ENCODE measurements at places on chromosomes 1 and 21.

- no peak for DNase-seq
Measured at GRCh38 chr1:8902765-8903164, 24.3 kb upstream of the ENO1 start.

DNA sequence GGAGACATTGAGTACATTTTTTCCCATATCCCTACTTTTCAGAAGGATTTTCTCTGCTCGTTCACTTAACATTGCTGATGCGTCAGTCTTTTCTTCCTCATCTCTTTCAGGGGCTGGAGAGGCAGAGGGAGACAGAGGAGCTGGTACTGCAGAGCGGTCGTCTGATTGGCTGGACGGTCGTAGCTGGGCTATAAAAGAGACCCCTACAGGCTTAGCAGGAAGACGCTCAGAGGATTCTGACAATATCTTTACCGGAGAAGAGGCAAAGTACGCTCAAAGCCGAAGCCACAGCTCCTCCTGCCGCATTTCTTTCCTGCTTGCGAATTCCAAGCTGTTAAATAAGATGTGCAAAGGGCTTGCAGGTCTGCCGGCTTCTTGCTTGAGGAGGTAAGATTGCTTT is at the start of gene RGS4:
Gene RGS4, plus strand, starts transcription at position 220 of the 400 bp plus-strand sequence. Its CDS starts 124 bp downstream, at position 344.
- no peak for DNase-seq

GRCh38 chr1:176989023-176989422 is 175.5 kb downstream of the ASTN1 start:
- no peak for DNase-seq

DNA sequence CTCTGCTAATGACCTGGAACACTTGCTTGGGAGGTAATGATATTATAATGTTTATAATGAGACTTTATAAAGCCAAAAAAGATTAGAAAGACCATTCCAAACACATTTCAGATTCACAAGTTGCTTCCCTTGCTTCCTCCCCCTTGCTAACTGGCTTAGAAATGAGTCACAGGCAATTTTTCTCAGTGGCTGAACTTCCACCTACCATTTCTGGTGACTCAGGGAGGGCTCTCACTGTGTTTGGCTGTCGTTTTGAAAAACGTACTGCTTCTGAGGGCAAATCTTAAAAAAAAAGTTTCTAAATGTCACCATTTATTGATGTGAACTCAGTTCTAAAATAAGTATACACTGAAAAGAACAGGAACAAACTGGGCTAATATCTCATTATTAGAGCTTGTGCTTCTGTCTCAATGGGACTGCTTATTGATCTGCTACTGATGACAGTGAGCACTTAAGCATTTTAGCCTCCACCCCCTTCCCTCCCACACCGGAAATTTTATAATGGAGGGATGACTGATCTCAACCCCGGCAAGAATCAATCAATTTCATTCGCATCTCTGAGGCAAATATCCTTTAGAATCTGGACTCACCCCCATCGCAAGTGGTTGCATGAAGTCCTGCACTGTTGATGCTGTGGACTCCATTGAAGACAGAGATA is 278.3 kb downstream of the KCTD3 start:
- DNase-seq = no peak
